Activated CD8-positive, alpha-beta memory T cell treated with anti-CD3 and anti-CD28 coated beads for 48 hours (primary cell): ENCODE measurements at places on chromosomes 16 and 17.
A peak's percentile ranks its signal among the peaks of the same experiment; 100 is the strongest.

DNA sequence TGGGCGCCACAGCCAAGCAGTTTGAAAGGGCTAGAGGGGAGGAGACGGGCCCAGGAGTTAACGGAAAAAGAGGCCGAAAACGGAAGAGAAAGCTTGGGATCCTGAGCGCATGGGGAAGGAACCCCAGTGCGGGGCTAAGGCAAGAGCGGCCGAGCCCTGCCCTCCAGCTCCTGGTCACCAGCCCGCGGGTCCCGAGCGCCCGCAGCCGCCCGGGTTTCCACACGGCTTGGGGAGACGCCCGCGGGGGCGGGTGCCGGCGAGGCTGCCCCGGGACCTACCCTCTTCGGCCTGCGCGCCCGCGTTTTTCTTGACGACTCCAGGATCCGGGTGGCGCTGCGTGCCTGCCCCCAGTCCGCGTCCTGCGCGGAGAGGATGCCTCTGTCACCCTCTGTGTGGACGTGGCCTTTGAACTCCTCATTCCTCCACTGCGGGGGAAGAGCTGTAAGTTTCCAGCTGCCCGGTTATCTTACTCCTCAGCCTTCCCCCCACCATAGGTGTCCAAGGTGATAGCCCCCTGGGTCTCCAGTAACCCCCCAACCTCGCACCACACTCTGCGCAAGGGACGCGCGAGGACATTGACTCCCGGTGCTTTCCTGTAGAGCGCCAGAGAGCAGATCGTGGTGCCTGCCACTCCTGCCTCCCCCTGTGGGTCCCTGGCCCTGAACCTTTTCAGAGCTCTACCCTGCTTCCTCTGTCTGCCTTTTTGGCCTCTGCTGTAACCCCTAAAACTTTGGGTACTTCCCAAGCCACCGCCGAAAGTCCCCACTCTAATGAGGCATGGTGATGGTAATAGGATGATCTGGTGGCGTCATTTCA lies 1.7 kb upstream of the CDH11 start:
- no peak for DNase-seq

DNA sequence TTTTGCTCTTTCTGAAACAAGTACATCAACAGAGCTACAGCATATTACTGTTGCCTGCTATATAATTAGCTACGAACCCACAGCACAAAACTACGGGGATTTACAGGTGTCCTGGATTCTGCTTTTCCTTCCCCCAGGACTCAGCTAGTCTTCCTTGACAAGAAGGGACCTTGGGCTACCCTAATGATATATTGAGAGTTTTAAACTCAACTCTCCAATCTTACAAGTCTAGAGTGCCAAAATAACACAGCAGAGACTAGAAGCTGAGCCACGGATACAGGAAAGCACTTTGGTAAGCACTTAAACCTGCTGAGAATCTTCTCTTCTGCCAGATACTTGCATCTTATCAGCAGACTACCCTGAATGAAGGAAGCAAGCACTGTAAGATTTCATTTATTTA lies 161.4 kb upstream of the C17orf78 start:
- no peak for DNase-seq

GRCh38 chr17:77769215-77769614 lies 189.3 kb upstream of the TNRC6C start:
- no peak for DNase-seq

DNA sequence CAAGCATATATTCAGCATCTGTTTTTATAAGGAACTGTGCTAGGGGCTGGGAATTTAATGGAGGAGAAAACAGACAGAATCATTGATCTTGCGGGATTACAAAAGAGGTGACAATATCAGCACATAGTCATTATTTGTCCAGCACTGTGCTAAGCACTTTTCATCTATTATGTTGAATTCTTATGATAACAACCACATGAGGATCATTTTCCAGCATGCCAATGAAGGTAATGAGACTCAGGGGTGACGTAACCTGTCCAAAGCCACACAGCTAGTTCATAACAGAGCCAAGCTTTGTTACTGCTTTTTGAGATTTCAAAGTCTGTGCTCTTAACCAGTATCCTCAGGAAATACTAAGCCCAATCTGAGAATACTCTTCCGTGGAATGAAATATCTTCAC lies 503.3 kb downstream of the CDH13 start:
- DNase-seq: no peak

- DNase-seq: no peak
Measured at GRCh38 chr16:84786605-84787262, 33.1 kb upstream of the CRISPLD2 start.

DNA sequence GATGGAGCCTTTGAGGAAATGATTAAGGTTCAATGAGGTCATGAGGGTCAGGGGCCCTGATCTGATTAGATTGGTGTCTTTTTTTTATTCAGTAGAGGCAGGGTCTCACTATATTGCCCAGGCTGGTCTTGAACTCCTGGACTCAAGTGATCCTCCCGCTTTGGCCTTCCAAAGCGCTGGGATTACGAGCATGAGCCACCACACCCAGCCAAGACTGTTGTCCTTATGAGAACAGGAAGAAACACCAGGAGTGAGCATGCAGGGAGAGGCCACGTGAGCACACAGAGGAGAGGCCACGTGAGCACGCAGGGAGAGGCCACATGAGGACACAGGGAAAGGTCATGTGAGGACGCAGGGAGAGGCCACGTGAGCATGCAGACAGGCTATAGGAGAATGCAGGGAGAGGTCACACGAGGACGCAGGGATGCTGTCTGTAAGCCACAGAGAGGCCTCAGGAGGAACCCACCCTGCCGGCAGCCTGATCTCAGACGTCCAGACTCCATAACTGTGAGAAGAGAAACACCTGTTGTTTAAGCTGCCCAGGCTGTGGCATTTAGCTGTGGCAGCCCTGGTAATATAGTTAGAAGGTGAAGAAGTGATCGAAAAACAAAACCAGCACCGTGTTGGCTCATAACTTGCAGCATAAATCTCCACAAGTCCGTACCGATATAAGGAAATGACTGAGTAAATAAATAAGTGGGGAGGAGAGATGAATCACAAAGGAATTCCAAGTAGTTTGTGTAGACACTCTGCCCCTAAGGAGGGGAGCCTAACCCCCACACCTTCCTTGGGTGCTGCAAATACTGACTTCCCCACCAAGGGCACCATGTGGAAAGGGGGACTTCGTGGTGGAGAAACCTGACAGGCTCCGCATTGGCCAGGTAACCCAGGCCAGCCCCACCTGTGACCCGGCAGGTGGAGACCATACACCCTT lies 14.6 kb upstream of the CSNK1D start:
- DNase-seq: no peak

DNA sequence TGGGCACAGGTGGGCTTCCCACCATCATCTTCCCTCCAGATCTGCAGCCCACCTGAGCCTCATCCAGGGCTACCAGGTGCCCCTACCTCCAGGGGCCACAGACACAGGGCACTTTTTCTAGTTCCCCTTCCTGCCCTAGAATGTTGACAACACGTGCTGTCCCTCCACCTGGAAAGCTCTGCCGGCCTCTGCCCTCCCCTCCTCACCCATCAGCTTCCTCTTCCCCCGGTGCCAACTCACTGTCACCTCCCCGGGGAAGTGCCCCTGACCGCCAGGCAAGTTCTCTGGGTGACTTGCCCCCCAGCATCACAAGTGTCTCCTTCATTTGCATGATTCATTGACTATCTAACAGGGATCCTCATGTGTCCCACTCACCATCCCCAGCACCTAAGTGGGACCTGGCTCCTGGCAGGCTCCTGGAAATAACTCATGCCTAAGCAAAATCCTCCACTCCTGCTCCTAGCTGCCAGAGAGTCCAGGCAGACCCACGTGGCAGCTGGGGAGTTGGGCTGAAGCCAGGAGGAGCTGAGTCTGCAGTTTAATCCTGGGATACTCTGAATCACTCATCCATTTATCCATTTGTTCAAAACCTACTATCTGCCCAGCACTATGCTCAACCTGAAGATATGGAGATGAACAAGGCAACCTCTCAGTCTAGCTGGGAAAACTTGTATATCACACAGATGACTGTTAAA lies 304.4 kb downstream of the FOXL1 start:
- no peak for DNase-seq

GRCh38 chr17:18185391-18185790 lies 1.8 kb downstream of the ALKBH5 start:
- DNase-seq: no peak

DNA sequence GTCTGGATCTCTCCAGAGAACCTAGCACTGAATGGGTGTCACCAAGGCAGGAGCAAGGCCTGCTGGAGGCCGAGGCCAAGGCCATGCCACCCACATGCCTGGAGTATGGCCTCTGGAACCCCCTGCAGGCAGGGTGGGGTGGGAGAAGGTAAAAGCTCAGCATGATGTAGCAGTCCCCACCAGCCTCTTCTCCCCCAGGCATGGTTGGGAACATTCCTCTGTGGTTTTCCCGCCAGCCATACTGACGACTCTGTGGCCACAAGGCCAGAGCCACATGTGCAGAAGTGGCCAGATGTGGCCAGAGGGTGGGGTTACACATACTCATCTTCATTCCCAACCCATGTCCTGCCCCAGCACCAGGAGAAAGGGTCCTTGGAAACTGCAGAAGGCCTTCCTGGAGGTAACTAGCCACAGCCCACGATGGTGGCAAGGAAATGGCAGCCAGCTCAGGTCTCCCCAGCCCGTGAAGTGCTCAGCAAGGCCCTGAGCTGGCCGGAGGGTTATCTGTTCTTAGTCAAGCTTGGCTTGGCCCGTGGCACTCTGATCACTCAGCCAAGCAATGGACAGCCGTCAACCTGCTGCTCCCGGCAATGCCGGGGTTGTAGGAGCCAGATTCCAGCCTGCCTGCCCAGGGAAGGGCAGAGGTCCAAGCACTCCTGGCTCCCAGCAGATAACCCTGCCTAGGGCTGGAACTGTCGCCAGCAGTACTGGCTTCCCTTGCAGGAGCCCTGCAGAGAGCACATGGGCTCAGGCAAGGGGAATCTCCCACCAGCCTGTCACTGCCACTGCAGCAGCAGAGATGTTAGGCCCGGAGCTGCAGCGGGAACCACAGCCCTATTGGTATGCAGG lies 26.1 kb downstream of the HDAC5 start:
- DNase-seq: no peak

GRCh38 chr16:2078096-2078495 lies 30.3 kb downstream of the TSC2 start:
- DNase-seq: no peak

DNA sequence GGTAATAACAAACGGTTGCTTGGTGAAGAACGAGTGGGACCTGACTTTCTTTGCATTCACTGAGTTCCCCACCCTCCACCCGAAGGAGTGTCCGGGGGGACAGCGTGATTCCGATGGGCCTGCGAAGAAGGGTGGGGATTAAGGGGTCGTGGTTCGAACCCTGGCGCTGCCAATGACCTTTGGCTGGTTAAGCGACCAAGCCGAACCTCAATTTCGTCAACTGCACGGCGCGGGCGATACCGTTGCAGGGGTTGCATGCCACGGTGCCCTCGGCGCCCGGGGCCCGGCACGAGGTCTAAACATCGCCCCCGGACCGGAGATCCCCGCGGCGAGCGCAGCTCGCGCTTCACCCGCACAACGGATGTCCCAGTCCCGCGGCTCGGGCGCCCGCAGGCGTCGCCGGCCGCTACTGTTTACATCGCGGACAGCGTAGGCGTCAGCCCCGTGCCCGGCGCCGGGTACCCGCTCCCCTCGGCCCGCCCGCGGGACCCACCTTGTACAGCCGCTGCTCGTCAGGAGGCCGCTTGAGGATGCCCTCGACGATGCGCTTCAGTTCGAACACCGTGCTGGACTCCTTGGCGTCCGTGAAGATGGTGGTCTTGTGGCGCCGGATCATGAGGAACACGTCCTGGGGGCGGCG lies 460 bp downstream of the ELOB start:
- peak; percentile 18 for DNase-seq

GRCh38 chr16:53434377-53435065 lies at the start of gene RBL2:
Gene RBL2 (plus strand): TSS chr16:53434471. CDS start chr16:53434557, 86 bp downstream.
- peak; percentile 51 for DNase-seq

- no peak for DNase-seq
Measured at GRCh38 chr17:69567130-69567529, 152.6 kb downstream of the MAP2K6 start.

DNA sequence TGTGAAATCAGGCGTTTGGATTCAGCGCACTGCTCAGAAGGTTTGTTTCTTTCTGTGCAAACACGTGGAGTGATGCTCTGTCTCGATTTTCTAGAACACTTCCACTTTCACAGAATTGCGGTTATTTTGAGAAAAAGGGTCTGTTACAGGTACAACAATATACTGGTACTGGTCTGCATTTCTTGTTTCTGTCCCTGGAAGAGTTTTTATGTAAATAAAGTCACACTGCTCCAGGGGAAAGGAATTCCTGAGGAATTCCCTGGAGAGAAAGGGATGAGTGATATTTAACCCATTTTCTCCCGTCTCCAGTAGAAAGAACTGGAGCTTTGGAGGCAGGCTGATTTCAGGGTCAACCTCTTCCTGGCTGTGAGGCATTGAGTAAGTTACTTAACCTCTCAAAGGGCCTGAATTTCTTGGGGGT lies 16.2 kb upstream of the RMI2 start:
- no peak for DNase-seq

- no peak for DNase-seq
Measured at GRCh38 chr16:84069540-84069939, 26.9 kb upstream of the SLC38A8 start.

- no peak for DNase-seq
Measured at GRCh38 chr17:8074554-8074953, 13.0 kb downstream of the ALOX12B start.

DNA sequence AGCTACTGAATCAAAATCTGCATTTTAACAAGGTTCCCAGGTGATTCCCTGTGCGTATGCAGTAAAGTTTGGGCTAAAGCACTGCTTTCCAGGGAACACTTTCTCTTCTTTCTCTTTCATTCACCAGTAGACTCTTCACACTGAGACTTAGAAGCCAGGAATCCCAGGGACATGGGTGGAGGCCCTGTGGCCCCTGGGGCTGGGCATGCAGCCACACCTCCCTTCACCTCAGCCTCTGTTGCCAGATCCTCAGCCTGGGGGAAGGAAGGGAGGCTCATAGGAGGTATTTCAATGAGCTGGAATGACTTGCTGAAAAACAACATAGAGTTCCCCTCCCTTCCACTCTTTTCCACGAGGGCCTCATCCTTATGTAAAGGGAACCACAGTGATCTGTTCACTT lies 1.2 kb downstream of the G6PC3 start:
- no peak for DNase-seq

GRCh38 chr16:50474138-50474537 lies 74.1 kb upstream of the NKD1 start:
- DNase-seq: no peak

- no peak for DNase-seq
Measured at GRCh38 chr17:80658821-80659220, 114.2 kb downstream of the RPTOR start.

GRCh38 chr16:4180511-4180910 lies 61.4 kb downstream of the SRL start:
- DNase-seq: no peak

DNA sequence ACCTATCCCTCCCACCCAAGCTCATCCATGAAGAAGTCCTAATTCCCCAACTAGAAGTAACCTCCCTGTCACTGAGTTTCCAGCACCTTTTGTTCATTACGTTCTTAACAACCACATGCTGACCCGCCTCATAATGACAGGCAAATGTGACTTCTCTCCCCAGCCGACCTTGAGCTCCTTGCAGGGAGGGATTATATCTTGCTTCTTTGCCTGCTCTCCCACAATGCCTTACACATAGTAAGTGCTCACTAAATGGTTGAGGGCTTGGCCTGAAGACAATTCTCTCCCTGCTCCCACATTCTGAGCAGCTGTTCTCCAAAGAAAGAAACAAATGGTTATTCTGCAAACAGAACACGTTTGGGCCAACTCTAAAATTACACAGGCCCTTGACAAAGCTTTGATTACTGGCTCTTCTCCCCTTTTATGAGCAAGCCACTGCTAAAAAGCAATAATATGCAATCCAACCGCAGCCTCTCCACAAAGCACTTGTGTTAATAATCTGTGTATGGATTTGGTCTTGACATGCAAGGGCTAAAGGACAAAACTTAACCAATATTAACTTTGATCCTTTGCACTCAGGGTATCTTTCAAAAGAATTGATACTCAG lies 23.2 kb downstream of the SLC39A11 start:
- no peak for DNase-seq
